C1 segment of cervical spinal cord (tissue), 14 donors: ENCODE measurements at places on chromosomes 5 and 9.

GRCh38 chr9:28249424-28249823 lies 676.1 kb upstream of the C9orf72 start:
- DNase-seq = no peak

DNA sequence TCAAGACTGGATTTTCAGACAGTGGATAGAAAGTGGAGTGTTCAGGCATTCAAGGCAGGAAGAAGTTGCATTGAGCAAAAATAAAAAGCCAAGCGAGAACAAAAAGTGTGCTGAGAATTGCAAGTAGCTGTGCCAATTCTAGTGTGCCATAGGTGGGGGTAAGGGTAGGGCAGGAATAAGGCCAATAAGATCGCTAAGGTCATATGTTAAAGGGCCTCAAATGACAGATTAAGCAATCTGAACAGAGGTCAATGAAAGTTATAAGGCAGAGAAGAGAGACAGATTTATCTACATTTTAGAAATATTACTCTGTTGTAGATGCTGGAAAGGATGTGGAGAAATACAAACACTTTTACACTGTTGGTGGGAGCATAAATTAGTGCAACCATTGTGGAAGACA lies 36.4 kb downstream of the NADK2 start:
- DNase-seq = no peak

GRCh38 chr5:107949688-107950341 lies 279.1 kb upstream of the EFNA5 start:
- no peak for DNase-seq

DNA sequence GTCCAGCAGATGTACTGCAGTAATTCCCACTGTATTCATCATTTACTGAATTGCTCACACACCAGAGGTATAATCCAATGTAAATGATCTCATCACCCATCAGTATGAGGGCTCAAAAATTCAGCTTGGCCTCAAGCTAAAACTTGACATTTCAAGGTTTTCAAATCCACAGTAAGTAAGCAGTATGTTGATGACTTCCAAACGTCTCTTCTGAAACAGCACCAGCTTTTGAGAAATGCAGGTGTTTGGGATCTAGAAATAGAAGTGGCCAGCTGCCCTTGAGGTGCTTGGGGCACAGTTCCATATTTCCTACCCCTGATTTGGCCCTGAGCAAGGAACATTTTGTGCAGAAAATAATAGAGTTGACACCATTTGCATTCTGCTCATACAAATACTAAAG lies 388.0 kb upstream of the TUSC1 start:
- DNase-seq = no peak

GRCh38 chr5:107554776-107555424 lies 115.8 kb downstream of the EFNA5 start:
- DNase-seq = no peak

DNA sequence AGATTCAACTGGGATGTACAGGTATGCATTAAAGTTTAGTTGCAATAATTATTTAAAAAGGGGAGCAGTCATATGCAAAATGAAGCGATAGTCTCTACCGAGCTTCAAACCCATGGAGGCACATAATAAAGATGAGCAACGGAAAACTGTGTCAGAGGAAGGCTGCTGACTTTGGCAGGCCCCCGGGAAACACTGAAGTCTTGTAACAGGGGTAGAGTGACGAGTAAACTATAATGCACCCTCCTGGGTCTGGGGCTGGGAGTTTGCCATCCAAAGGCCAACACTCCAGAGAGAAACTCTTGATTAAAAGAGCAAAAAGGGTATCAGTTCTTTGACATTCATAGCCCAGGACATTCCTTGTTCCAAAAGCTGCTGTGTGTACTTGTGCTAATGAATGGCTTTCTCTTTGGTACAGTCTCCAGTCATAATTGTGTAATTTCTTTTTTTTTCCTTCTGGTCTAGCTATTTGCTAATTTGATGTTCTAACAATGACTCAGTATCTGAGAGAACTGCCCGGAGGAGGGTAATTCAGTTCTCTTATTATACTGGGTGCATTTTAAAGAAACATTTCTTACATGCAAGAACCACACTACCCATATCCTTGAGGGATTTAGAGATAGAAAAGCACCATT lies 59.2 kb downstream of the TNC start:
- DNase-seq = no peak

- no peak for DNase-seq
Measured at GRCh38 chr9:137817236-137818200, 60.1 kb upstream of the CACNA1B start.

- no peak for DNase-seq
Measured at GRCh38 chr9:129177443-129177790, 644 bp downstream of the IER5L start.

DNA sequence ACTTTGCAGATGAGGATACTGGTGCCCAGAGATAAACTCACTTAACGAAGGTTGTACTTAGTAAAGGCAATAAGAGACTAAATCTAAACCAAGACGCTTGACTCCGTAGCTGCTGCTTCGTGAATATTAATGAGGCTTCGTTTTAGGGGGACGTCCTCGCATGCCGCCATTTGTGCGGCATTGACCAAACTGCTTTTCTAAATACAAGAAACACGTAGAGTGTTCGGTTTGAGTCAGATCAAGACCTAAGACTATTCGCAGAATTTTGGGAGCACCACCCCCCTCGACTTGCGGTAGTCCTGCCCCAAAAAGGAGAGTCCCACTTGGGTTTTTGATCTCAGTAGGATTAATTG lies 1.1 kb downstream of the NPM1 start:
- no peak for DNase-seq

- no peak for DNase-seq
Measured at GRCh38 chr5:38515092-38515491, 41.4 kb downstream of the LIFR start.

- DNase-seq = no peak
Measured at GRCh38 chr5:36529142-36529541, 77.3 kb upstream of the SLC1A3 start.

DNA sequence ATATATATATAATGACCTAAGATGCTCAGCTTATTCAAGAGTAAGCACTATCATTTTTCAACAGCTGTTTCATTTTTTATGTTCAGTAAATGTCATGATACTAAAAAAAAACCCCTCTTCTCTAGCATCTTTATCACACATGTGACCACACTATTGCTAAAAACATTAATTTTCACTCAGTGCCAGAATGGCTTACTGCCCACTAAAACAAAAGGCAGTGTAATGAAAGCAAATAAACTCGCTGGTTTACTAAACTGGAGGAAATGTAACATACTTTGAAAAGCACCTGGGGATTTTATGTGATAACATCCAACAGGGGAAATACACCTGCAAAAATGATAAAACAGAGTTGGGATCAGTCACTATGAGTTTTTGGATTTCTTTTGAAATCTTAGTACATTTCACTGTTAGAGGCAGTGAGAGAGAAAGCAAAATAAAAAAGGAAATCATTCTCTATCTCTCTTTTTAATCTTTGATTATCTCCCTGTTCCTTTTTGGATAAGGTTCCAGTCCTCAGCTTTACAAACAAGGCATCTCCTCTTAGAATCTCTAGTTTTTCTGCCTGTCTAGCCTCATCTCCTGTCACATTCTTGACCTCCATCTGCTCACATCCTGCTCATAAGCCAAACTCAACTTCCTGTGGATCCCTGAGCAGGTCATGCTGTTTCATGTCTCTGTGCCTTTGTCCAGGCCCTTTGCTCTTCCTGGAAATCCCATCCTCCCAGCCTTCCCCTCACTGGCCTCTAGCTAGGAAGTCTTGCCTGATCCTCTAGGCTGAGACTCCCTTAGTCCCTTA lies 338.0 kb downstream of the MAN2A1 start:
- no peak for DNase-seq

- no peak for DNase-seq
Measured at GRCh38 chr5:372996-373709, 51.6 kb downstream of the AHRR start.

DNA sequence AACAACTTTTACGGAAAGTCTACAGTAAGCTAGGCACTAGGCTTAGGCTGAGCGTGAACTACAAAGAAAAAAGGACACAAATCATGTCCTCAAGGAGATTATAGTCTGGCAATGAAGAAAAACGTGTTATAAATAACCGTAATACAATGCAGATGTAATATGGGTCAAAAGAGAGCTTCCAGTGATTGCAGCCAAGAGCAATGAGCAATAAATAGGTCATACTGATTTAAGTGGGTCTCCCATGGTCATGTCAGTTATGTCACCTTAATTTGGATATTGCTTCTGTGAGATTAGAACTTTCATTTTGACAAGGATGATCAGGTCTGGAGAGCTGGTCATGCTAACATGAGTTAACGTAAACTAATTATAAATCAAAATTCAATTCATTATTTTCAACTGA lies 158.6 kb upstream of the GNA14 start:
- no peak for DNase-seq

- no peak for DNase-seq
Measured at GRCh38 chr5:95690333-95690732, 7.5 kb upstream of the SPATA9 start.

- DNase-seq = no peak
Measured at GRCh38 chr5:152437866-152438265, 32.8 kb upstream of the NMUR2 start.

GRCh38 chr9:91896097-91896496 lies 53.9 kb downstream of the ROR2 start:
- DNase-seq = no peak

- no peak for DNase-seq
Measured at GRCh38 chr5:42522783-42523182, 99.5 kb downstream of the GHR start.

GRCh38 chr9:98091735-98092612 lies 27.0 kb downstream of the TRIM14 start:
- DNase-seq = no peak

DNA sequence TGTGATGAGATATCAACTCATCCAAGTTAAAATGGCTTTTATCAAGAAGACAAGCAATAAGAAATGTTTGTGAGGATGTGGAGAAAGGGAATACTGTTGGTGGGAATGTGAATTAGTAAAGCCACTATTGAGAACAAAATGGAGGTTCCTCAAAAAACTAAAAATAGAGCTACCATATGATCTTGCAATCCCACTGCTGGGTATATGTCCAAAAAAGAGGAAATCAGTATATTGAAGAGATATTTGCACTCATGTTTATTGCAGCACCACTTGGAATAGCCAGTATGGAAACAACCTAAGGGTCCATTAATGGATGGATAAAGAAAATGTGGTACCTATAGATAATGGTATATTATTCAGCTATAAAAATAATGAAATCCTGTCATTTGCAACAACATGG lies 25.1 kb downstream of the PPIP5K2 start:
- DNase-seq = no peak
